ENCODE measurements at places on chromosomes 11 and 22.

DNA sequence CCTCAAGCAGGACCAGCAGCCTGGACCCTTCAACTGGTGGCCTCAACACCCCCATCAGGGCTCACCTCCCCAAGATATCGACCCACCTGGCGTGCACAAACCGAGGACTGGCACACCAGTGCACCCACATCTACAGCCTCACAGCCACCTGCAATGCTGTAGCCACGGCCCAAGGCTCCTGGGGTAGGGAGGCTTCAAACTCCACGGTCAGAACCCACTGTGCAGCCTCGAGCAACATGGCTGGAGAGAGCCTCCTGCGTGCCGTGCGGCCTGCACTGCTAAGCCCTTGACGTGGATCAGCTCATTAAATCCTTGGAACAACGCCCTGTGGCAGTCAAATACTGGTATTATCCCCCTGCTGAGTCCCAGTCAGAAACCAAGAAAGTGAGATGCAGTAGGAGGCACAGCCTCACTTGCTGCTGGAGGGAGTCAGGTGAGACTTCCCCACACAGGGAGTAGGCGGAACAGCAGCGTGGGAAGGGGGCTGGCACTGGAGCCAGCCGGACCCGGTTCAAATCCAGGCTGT, 4.6 kb downstream of the CARD10 start:
- no peak for DNase-seq

- DNase-seq, result no peak
These were observed 11.4 kb downstream of the SHANK3 start for GRCh38 chr22:50683994-50684371.

DNA sequence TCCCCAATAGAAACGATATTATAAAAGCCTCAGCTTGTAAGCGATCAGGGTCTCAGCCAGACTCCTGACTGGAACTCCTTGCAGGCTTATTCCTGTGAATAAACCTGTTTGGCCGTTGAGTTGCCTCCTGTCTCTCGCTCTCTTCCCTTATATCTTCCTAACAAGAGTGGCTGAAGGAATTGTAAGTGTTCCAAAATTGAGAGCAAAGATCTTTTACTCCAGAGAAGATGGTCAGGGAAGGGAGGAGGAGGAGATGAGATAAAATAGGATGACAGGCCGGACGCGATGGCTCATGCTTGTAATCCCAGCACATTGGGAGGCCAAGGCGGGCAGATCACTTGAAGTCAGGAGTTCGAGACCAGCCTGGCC, 1.2 kb upstream of the SLC37A4 start:
- DNase-seq, result no peak

GRCh38 chr11:134604886-134605285, 192.8 kb upstream of the B3GAT1 start:
- DNase-seq, result no peak

DNA sequence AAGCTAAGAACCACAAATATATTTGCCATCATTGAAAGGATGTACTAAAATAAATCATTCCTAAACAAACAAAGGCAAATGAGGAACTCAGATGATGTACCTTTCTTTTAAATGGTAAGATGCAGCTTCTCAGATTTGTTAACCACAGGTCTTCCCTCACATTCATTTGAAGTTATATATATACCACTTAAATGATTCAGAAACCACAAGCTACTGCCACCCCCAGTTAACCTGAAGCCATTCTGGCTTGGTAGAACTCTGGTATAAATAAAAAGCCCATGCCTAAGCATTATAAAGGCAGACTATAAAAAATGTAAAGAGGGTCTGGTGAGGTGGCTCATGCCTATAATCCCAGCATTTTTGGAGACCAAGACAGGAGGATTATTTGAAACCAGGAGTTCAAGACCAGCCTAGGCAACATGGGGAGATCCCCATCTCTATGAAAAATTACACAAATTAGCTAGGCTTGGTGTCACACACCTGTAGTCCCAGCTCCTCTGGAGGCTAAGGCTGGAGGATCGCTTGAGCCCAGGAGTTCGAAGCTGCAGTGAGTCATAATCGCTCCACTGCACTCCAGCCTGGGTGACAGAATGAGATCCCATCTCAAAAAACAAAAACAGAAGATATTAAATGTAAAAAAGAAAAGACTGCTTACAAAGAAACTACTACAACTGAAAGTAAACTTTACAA, 1185.3 kb downstream of the JRKL start:
- no peak for DNase-seq

All from GM10248 (cell line).